ENCODE measurements at places on chromosomes 3 and 15.

GRCh38 chr15:56886363-56886931 lies 32.0 kb upstream of the TCF12 start:
- no peak for DNase-seq

DNA sequence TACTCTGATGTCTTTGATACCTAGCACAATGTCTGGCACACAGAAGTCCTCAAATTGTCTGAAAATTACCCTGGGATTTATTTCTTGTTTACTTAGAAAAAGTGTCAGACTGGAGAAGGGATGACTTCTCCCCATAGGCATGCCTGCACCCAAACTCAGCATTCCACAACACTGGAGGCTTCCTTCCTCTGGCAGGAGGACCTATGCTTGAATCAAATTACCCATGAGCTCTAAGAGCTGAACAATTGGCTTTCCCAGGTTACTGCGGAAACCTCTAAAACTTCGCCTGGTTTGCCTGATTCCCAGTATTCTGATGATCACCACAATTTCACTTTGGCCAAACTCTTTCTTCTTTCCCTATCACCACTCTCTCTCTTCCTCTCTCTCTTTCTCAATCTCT lies 217.4 kb downstream of the DIPK2A start:
- DNase-seq, result no peak

DNA sequence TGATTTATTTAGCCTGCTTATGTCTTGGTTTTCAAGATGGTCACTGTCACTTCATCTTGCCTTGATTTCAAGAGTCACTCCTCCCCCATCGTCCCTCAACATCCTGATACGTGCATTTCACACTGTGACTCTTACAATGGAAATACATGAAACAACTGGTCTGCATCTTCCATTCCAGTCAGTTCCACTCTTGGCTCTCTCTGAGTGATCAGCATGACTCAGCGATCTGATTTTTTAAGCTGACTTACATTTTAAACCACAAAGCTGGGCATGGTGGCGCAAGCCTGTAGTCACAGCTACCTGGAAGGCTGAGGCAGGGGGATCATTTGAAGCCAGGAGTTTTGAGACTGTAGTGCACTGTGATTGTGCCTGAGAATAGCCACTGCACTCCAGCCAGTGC lies 271.2 kb upstream of the ROPN1 start:
- DNase-seq, result no peak

DNA sequence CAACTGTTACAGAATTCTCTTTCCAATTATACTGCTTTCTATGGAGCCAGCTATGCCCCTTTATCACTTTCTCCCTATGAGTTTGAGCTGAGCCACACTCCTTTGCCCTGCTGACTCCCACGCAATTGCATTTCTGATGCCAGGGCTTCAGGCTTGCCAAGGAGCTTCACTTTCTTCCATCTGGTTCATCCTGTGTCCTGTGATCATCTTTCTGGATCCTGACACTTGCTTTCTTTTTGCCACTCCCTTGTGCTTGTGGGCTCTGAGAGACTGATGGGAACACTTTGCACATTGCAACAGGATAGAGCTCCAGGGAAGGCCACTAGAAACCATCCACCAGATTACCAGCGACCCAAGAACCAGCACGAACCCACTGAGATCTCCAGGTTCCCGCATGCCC lies 77.0 kb upstream of the SEC13 start:
- no peak for DNase-seq

DNA sequence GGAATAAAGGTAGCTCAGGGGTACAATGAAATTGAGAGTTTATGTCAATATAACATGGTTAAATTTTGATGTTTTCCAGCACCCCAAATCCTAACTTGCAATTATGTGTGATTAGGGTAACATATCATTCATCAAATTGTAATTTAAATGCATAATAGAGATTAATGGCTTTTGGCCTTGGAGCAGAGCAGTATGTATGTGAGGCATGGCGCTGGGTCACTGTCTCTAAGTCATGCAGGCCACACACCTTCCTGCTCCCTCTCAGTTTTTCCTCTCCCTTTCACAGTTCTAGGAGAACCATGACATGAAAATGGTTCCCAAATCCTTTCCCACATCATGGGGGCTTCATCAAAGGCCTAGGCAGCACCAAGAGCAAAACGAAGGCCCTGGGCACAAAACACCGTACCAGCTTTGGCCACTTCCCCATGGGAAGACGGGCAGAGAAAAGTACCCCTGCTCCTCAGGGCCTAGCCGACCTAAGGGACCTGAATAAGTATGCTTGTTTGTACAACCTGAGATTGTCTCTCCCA lies 3.9 kb upstream of the SRP14 start:
- DNase-seq, result no peak

- no peak for DNase-seq
These were observed 51.4 kb downstream of the HES1 start for GRCh38 chr3:194187233-194187944.

GRCh38 chr15:36208868-36209582 lies 370.4 kb upstream of the CDIN1 start:
- DNase-seq, result no peak
